ENCODE measurements at places on chromosomes 5 and 9. TPM values are rescaled to one million over a fixed set of nuclear protein-coding genes. Genes with fewer than 3 reads are reported as not detected.
A peak's percentile ranks its signal among the peaks of the same experiment; 100 is the strongest.

Gene ANKRD55
- 14.0 TPM for total RNA-seq

Gene PHF24
- 7.7 TPM for total RNA-seq

Gene CCNG1
- 120 TPM for total RNA-seq

Gene SLC4A9
- 0.39 TPM for total RNA-seq

GRCh38 chr5:80146046-80146445 is 109.8 kb downstream of the SERINC5 start:
- H3K4me3 ChIP-seq, result no peak overlapping the region
- peaks cover 15% of the 10 kb centered on the region for H3K36me3 ChIP-seq
- no peak for DNase-seq
- no peak overlapping the region for H3K27ac ChIP-seq

GRCh38 chr9:96167011-96167410 is 135.0 kb downstream of the HSD17B3 start:
- H3K4me1 ChIP-seq, result peaks cover 15% of the 10 kb centered on the region
- H3K27ac ChIP-seq, result no peak overlapping the region
- DNase-seq, result no peak
- H3K4me3 ChIP-seq, result no peak overlapping the region
- H3K27me3 ChIP-seq, result peaks cover 9% of the 10 kb centered on the region
- no peaks in the 10 kb centered on the region for H3K36me3 ChIP-seq

GRCh38 chr5:93346301-93346700 is 234.7 kb downstream of the NR2F1-AS1 start:
- peaks cover 11% of the 10 kb centered on the region for H3K4me1 ChIP-seq
- H3K27me3 ChIP-seq, result no peaks in the 10 kb centered on the region
- DNase-seq, result no peak
- H3K4me3 ChIP-seq, result no peak overlapping the region
- no peaks in the 10 kb centered on the region for H3K36me3 ChIP-seq
- H3K27ac ChIP-seq, result no peak overlapping the region

GRCh38 chr9:119272500-119273211 is 96.6 kb downstream of the BRINP1 start:
- no peak for DNase-seq
- H3K4me3 ChIP-seq, result no peak overlapping the region
- peak overlapping the region; percentile 0 for H3K27ac ChIP-seq
- no peaks in the 10 kb centered on the region for H3K36me3 ChIP-seq

GRCh38 chr9:116543731-116544400 is 143.2 kb upstream of the TRIM32 start:
- no peak overlapping the region for H3K27ac ChIP-seq
- no peak for DNase-seq
- no peaks in the 10 kb centered on the region for H3K36me3 ChIP-seq

DNA sequence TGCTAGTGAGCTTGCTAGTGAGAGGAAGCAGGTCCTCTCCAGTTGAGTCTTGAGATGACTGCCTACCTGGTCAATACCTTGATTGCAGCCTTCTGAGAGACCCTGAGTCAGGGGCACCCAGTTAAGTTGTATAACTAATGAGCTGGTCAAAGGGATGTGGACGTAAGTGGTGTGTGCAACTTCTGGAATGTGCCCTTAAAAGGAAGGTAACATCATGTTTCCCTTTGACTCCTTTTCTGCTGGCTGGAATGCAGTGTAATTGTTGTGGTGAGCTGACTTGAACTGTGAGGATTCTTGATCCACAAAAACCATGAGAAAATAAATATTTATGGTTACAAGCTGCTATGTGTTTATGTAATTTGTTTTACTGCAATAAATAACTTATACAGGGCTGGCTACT is 2.4 kb upstream of the SNX2 start:
- H3K4me1 ChIP-seq, result no peaks in the 10 kb centered on the region
- no peaks in the 10 kb centered on the region for H3K36me3 ChIP-seq
- H3K4me3 ChIP-seq, result no peak overlapping the region
- no peak overlapping the region for H3K27ac ChIP-seq

DNA sequence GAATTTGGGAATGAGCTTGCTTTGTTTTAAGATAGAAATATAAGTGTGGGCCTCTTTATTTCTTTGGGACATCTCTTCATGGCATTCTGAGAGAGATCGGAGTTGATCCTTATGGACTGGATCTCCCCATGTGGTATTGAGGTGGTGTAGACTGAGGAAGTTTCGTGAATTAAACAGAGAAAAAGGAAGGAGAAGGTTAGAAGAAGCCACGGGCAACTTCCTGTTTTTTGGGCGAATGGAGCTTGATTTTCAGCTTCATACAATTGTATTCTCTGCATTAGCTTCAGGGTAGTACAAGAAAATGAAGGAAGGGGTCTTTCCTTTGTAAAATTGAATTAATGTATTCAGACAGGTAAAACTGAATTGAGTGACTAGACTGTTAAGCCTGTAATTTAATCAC is 70.5 kb upstream of the HMHB1 start:
- no peak overlapping the region for H3K4me3 ChIP-seq
- no peaks in the 10 kb centered on the region for H3K36me3 ChIP-seq
- H3K27ac ChIP-seq, result no peak overlapping the region
- no peak for DNase-seq
- H3K4me1 ChIP-seq, result no peaks in the 10 kb centered on the region

- H3K27me3 ChIP-seq, result no peaks in the 10 kb centered on the region
- no peak overlapping the region for H3K27ac ChIP-seq
- H3K36me3 ChIP-seq, result no peaks in the 10 kb centered on the region
Measured at GRCh38 chr5:180401229-180401907, 48.2 kb upstream of the GFPT2 start.

DNA sequence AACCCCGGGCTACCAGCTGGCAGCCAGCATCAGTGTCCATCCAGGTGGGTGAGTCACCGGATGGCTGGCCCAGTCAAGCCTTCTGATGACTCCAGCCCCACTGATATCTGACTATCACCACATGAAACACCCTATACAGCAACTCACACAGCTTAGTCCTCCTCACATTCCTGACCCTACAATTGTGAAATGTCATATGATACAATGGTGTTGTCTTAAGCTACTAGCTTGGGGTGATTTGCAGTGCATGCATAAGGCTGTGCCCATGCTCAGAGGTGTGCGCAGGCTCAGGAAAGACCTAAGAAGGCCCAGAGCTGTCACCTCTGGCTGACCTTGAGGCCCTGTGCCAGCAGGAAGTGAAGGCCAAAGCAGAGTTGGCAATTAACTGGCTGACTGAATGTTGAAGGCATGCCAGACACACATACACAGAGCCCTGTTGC is 21.5 kb upstream of the SEMA4D start:
- no peaks in the 10 kb centered on the region for H3K4me1 ChIP-seq
- no peaks in the 10 kb centered on the region for H3K36me3 ChIP-seq
- no peak for DNase-seq
- H3K27me3 ChIP-seq, result no peaks in the 10 kb centered on the region
- no peak overlapping the region for H3K4me3 ChIP-seq

DNA sequence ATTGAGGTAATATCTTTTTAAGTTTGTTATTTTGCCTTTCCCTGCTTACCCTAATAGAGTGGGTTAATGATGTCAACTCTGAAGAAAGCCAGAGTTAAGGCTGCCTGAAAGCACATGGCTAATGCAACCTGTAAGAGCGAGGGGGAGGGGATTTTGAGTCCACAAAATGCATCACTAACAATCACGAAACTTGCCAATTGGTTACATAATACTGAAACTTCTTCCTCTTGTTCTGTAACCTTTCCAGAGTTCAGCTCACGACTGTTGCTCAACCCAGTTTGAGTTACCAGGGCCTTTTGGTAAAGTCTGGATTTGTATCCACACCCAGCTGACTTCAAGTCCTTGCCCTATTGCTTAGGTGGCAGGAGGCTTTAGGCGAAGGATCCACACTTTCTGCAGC is 308.8 kb downstream of the EFNA5 start:
- H3K4me3 ChIP-seq, result no peak overlapping the region
- H3K27ac ChIP-seq, result no peak overlapping the region
- no peaks in the 10 kb centered on the region for H3K4me1 ChIP-seq
- no peaks in the 10 kb centered on the region for H3K36me3 ChIP-seq

DNA sequence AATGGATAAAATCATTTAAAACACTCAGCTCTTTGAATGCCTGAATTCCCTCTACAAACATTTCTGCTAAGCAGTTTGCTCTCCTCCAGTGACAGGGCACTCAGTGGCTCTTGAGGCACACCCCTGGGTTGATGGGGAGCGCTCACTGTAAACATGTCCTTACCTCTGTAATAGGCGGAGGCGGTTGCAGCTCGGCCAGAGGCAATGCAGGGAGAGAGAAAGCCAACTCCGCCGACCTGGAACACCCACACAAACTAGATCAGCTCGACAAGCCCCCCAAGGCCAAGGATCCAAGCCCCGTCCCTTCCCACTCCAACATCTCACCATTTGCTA is 329 bp downstream of the CDC23 start:
- peak overlapping the region; percentile 67 for H3K27ac ChIP-seq
- peaks cover 12% of the 10 kb centered on the region for H3K4me1 ChIP-seq
- peak overlapping the region; percentile 99 for H3K4me3 ChIP-seq
- H3K27me3 ChIP-seq, result no peaks in the 10 kb centered on the region
- DNase-seq, result no peak

DNA sequence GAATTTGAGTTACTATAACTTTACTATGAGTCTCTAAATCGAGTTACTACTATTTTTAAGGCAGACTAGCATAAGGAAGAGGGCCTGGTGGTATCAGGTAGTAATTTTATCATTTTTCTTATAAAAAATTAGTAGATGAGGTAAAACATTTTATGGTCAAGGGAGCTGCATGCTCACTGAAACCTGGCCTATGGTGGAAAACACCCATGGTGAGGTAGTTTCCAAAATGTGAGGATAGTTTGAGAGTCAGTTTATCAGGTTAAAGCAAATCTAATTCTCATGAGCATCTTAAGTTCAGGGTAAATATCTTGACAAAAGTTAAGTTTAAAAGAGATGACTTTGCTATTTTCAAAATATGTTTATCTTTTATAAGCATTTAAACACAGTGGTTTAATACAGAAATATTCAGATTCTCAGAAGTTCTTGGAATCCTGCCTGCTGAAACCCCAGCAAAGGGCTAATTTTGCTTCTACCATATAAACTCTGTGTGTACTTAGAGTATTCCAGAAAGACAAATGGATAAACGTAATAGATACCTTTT is 10.0 kb downstream of the DDX4 start:
- no peak overlapping the region for H3K27ac ChIP-seq
- no peak for DNase-seq

GRCh38 chr9:107935931-107936330 is 446.4 kb upstream of the KLF4 start:
- no peaks in the 10 kb centered on the region for H3K4me1 ChIP-seq
- H3K27me3 ChIP-seq, result no peaks in the 10 kb centered on the region
- no peaks in the 10 kb centered on the region for H3K36me3 ChIP-seq
- DNase-seq, result no peak
- no peak overlapping the region for H3K27ac ChIP-seq

DNA sequence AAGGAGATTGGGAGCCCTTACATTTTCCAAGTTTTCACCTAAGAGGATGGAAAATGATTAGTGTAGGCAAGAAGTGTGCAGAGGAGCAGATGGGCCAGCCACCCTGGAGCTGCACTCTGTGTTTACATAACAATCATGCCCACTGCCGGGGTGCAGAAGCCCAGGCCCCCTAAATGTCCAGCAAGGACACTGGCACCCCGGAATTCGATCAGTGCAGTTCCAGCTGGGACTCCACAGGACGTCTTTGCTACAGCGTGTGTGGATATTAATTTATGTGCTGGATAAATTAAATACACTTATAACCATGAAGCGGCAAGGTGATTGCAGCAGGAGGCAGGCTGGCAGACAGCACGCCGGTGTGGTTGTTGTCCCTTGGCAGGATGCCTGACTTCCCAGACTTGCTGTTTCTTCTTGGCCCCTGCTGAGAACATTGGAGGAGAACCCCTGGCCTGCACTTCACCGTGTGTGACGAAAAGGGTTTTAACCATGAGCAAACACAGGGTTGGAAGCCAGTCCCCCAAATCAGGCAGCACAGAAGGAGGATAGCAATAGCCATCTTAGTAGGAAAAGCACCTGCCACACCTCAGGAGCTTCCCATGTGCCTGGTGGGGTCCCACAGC is 73.7 kb downstream of the GADD45G start:
- no peak overlapping the region for H3K4me3 ChIP-seq
- no peak overlapping the region for H3K27ac ChIP-seq
- H3K4me1 ChIP-seq, result peaks cover 47% of the 10 kb centered on the region
- H3K36me3 ChIP-seq, result no peaks in the 10 kb centered on the region
- peak; percentile 55 for DNase-seq

GRCh38 chr9:115548609-115549260 is 430.8 kb upstream of the TNC start:
- no peaks in the 10 kb centered on the region for H3K27me3 ChIP-seq
- DNase-seq, result no peak
- no peaks in the 10 kb centered on the region for H3K36me3 ChIP-seq

DNA sequence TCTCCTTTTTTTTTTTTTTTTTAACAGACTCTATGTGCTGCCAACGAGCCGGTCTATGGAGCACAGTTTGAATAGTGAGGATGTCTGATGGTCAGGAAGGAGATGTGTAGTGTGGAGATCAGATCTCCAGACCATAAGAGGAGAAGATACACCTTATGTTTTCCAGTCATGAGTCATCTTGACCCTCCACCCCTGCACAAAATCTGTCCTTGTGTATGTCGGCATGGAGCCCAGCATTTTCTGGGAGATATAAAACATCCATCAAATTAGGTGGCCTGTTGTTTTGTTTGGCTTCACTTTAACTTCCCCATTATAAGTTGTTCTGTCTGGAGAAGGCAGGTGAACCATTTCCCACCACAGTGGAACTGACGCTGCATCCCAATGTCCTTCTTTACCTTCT is 19.2 kb downstream of the SH3TC2 start:
- no peak overlapping the region for H3K4me3 ChIP-seq
- H3K27ac ChIP-seq, result no peak overlapping the region
- H3K4me1 ChIP-seq, result no peaks in the 10 kb centered on the region
- no peak for DNase-seq
